NCI-H1417 treated with DMSO at 0.1 percent for 48 hours (cell line): ENCODE measurements at places on chromosomes 13 and 19.

- no peak for DNase-seq
These were observed 16.4 kb upstream of the C19orf33 start for GRCh38 chr19:38287604-38288003.

GRCh38 chr19:45817725-45818301 is 2.7 kb upstream of the RSPH6A start:
- no peak for DNase-seq

- no peak for DNase-seq
These were observed 521.9 kb downstream of the DIAPH3 start for GRCh38 chr13:59641817-59642216.

- no peak for DNase-seq
These were observed 5.2 kb downstream of the SYDE1 start for GRCh38 chr19:15112385-15112784.

GRCh38 chr13:74168263-74168675 is 34.1 kb upstream of the KLF12 start:
- DNase-seq: no peak

- no peak for DNase-seq
These were observed 16.1 kb downstream of the ZFR2 start for GRCh38 chr19:3852614-3853254.

GRCh38 chr13:30133554-30133912 is 173.8 kb downstream of the KATNAL1 start:
- DNase-seq: no peak

DNA sequence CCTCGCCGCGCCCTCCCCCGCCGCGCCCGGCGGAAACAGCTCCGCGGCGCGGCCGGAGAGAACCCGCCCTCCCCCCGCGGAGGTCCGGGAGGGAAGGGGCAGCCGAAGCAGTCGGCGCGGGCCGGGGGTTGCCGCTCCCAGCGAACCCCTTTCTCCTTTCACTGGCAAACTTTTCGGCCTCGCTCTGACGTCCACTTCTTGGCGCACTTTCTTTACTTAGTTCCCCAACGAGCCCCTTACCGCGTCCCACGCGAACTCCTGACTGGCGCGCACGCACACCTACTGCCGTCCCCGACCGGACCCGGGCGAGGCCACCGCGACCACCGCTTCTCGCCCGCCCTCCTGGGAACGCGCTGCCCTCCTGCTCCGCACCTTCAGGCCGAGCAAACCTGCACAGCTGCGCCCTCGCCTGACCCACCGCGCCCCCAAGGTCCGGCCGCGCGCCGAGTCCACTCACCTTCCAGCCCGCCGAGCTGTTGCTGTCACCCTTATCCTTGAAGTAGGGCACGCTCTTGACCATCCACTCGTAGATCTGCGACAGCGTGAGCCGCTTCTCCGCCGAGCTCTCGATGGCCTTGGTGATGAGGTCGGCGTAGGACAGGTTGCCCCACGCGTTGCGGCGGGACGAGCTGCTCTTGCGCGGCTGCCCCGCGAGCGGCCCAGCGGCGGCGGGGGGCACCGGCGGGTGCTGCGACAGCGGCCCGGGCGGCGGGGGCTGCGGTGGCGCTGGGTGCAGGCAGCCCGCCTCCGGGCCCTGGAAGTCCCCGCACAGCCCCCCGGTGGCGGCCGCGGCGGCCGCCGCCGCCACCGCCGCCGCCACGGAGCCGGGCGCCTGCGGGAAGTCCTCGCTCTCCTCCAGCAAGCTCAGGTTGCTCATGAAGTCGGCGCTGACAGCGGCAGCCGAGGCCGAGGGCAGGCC is 1.1 kb downstream of the FOXO1 start:
- DNase-seq: no peak

GRCh38 chr13:30140973-30141372 is 166.4 kb downstream of the KATNAL1 start:
- no peak for DNase-seq

- no peak for DNase-seq
These were observed 35.1 kb downstream of the MTMR6 start for GRCh38 chr13:25252225-25252624.

GRCh38 chr13:110334256-110334655 is 27.2 kb downstream of the COL4A2 start:
- DNase-seq: no peak

DNA sequence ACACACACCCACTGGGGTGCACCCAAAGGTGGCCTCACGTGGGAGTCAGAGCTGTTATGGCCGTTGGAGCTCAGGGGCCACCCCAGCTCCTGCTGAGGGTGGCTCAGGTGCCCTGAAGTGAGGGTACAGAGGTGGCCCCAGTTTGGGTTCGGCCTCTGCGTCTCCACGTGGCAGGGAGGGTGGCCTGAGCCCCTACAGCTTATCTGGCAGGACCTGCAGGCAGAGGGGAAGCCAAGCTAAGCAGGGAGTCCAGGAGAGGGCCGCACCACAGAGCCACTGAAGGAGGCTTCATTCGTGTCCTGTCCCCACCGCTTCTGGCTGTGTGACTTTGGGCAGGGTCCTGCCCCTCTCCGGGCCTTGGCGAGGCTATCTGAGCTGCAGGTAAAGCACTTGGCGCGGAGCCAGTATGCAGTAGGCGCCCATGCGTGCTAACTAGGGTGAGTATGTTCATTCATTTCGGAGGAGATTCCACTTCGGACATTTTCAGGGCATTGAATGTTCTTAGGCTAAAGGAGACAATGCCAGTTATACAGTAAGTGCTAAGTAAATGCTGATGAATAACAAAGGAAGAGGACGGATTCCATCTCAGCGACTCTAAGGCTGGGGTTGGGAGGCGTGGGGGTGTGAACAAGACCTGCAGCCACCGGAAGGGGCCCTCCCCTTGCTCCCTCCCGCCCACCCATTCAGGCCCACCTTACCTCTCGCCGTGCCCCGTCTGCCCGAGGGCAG is 4.9 kb downstream of the REX1BD start:
- DNase-seq: no peak

DNA sequence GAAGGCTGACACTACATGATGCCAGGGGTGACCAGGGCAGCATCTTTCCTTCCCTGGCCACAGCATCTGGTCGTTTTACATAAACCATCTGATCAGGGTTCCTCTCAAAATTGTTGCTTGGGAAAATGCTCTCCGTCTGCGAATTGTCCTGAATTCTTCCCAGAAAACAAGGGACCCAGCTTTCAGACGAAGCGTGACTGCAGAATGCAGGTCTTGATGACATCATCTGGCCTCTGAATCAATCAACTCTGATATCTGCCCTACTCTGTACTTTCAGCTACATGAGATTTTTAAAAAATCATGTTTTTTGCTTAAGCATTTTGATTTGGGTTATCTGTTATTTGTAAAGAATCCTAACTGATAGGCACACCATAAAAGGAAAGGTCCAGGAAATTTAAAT is 246.6 kb upstream of the IRS2 start:
- no peak for DNase-seq

GRCh38 chr13:100611678-100612492 is 23.3 kb upstream of the GGACT start:
- no peak for DNase-seq

DNA sequence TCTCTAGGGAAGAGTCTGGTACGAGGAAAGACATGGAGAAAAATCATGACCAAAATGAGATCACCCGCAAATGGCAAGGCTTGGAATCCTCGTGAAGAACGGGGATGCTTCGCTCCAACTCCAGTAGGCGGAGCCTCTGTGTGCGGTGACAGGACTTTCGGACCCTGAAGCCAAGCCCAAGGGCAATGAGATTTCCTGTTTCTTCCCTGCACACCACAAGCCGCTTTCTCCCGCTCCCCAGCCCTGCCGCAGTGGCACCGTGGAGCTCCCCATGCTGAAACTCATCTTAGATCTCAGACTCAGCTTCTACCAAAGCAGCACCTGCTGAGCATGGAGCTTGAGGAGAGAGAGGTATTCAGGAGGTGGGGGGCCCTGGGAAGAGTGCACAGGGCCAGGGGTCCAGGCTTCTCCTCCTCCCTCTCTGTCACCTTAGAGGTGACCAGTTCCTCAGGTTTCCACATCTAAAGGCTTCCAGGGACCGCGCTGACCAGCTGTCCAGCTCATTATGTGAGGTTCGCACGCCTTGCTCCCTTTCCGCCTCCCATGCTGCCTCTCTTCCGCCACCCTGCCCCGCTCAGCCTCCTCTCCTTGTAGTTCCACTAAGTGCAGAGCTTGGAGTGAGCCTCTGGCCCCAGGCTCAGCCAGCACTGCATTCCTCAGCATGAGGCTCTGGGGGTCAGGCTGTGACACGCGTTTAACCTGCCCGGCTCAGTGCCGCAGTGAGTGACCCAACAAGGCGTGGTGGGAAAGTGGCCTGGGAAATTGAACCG is 153.8 kb upstream of the SOX1 start:
- DNase-seq: no peak
